Lung (tissue), 17 donors: ENCODE measurements at places on chromosomes 5 and 9. TPM values are rescaled to one million over a fixed set of nuclear protein-coding genes. Genes with fewer than 3 reads are reported as not detected.

- H3K4me1 ChIP-seq = no peaks in the 10 kb centered on the region
- H3K36me3 ChIP-seq = no peaks in the 10 kb centered on the region
- DNase-seq = no peak
- H3K4me3 ChIP-seq = no peak overlapping the region
- no peak overlapping the region for H3K27ac ChIP-seq
- no peaks in the 10 kb centered on the region for H3K27me3 ChIP-seq
These were observed 16.3 kb downstream of the TMEM38B start for GRCh38 chr9:105710638-105711037.

- no peaks in the 10 kb centered on the region for H3K36me3 ChIP-seq
- H3K27me3 ChIP-seq = no peaks in the 10 kb centered on the region
- no peak for DNase-seq
- H3K27ac ChIP-seq = no peak overlapping the region
- H3K4me1 ChIP-seq = no peaks in the 10 kb centered on the region
These were observed 159.6 kb upstream of the ALDH1B1 start for GRCh38 chr9:38232895-38233294.

GRCh38 chr5:134059758-134060495 lies 54.6 kb upstream of the TCF7 start:
- no peaks in the 10 kb centered on the region for H3K36me3 ChIP-seq
- no peaks in the 10 kb centered on the region for H3K4me1 ChIP-seq
- H3K4me3 ChIP-seq = no peak overlapping the region

DNA sequence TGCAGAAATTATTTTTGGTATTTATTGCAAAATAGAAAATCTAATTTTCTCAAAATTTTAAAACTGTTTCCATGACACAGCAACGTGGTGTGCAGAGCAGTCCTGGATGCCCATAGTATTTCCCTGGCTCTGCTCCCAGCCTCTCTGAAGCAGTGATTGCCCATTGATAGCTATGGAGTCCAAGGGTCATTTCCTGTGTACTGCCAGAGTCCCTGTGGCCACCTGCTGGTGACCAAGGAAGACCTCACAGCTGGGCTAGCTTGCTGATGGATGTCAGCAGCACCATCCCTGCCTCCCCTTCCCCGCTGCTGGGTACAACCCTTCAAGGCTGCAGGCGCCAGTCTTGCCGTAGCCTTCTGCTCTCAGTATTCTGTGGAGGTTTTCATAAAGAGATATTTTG lies 184.1 kb downstream of the DIRAS2 start:
- DNase-seq = no peak
- H3K27me3 ChIP-seq = no peaks in the 10 kb centered on the region
- no peaks in the 10 kb centered on the region for H3K4me1 ChIP-seq

DNA sequence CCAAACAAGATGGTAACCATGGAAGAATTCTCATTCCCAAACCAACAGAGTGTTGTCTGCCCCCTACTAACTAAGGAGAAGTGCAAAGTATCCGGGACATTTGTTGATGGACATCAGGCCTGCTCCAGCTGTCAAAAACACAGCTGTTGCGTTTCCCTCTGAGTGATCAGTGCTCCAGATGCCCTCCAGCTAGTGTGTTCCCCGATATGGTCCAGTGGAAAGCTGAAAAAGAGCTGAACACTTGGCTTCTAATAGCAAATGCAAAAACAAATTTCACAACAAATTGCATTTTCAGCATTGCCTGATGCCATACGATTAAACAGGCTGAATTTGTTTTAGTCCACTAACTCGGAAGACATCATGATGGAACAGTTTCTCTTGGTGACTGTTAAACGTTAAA lies 1398.7 kb downstream of the PTPRD start:
- DNase-seq = peak; percentile 72
- H3K27ac ChIP-seq = no peak overlapping the region
- H3K27me3 ChIP-seq = no peaks in the 10 kb centered on the region
- peaks cover 11% of the 10 kb centered on the region for H3K4me1 ChIP-seq
- no peak overlapping the region for H3K4me3 ChIP-seq
- H3K36me3 ChIP-seq = no peaks in the 10 kb centered on the region

The SQSTM1 gene
- 568 TPM for total RNA-seq

The CACFD1 gene
- 23.7 TPM for total RNA-seq

DNA sequence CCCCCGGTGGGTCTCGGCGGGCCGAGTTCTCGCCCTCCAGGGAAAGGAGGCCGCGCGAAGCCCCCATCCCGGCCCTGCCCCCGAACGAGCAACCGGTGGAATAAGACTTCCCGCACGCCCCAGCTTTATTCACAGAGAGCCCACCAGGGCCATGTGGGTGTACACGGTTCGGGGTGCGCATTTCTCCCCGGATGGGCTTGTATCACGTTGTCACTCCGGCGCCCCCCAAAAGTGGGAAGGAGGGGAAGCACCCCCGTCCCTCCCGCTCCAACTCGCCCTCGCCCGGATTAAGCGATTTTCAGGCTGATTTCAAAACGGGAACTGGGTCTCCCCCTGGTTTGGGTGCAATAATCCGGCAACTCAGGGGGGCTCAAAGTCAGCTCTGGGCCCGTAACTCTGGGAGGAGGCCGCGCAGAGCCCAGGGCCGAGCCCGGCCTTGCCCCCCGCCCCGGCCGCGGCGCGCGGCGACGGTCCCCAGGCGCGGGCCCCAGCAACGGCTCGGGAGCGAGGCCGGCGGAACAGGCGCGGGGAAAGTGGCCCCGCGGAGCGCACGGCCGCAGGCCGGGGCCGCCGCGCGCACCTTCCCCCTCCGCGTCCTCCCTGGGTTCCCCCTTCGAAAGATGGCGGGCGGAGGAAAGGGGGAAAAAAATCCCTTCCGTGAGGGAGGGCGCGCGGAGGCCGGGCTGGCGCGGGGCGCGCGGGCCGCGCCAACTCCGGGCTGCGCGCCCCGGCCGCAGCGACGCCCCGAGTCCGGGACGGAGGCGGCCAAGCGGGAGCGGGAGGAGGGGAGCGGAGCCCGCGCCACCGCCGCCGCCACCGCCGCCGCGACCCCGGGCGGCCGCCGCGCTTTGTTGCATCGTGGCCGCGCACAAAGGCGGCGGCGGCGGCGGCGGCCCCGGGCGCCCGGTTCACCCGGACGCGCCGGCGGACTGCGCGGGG lies 644 bp downstream of the BRD3 start:
- peak overlapping the region; percentile 45 for H3K4me3 ChIP-seq
- H3K27ac ChIP-seq = peak overlapping the region; percentile 68
- peaks cover 7% of the 10 kb centered on the region for H3K4me1 ChIP-seq
- DNase-seq = peak; percentile 57
- no peaks in the 10 kb centered on the region for H3K36me3 ChIP-seq
- no peaks in the 10 kb centered on the region for H3K27me3 ChIP-seq

- no peaks in the 10 kb centered on the region for H3K27me3 ChIP-seq
- no peaks in the 10 kb centered on the region for H3K36me3 ChIP-seq
- no peak overlapping the region for H3K27ac ChIP-seq
- H3K4me3 ChIP-seq = no peak overlapping the region
- DNase-seq = no peak
These were observed 248.7 kb downstream of the SLIT3 start for GRCh38 chr5:169052207-169052606.

The GPR151 gene
- not detected for total RNA-seq

DNA sequence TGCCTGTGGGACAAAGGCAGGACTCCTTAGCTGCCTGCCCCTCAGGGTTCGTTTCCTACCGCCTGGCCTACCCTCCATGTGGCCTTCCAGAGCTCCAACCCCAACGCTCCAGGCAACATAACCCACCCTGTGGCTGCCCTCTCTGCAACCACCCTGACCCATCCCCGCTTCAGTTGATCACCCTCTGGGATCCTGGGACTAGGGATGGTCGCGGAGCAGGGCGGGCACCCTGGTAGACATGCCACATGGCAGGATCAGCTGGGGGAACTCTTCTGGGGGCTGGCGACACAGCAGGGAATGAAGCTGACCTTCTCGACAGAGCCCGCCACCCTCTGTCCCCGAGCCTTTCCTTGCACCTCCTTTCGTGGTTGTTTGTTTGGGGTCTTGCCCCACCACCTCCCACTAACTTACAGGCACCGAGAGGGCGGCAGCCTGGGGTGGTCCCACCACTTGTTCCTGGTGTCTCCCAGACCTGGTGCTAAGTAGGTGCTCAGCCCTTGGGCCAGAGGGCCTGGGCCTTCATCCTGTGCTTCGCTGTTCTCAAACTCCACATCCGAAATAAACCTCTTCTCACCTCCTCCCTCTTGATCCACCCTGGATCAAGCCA lies 243.1 kb downstream of the PBX3 start:
- H3K4me1 ChIP-seq = no peaks in the 10 kb centered on the region
- no peaks in the 10 kb centered on the region for H3K36me3 ChIP-seq
- DNase-seq = peak; percentile 12
- no peak overlapping the region for H3K27ac ChIP-seq

- no peaks in the 10 kb centered on the region for H3K36me3 ChIP-seq
- H3K27ac ChIP-seq = no peak overlapping the region
- no peak overlapping the region for H3K4me3 ChIP-seq
- peak; percentile 27 for DNase-seq
- no peaks in the 10 kb centered on the region for H3K4me1 ChIP-seq
These were observed 178.5 kb upstream of the PITX1 start for GRCh38 chr5:135212361-135213026.

The GKAP1 gene
- 12.6 TPM for total RNA-seq

The HTR1A gene
- total RNA-seq = not detected
